ENCODE measurements at places on chromosomes 1 and 21. TPM values are rescaled to one million over a fixed set of nuclear protein-coding genes. Genes with fewer than 3 reads are reported as not detected.
A peak's percentile ranks its signal among the peaks of the same experiment; 100 is the strongest.

RGSL1 gene
- total RNA-seq = not detected

SDC3 gene
- 41.7 TPM for total RNA-seq

GRCh38 chr1:21212126-21212525 is 35.4 kb upstream of the EIF4G3 start:
- DNase-seq = no peak

DNA sequence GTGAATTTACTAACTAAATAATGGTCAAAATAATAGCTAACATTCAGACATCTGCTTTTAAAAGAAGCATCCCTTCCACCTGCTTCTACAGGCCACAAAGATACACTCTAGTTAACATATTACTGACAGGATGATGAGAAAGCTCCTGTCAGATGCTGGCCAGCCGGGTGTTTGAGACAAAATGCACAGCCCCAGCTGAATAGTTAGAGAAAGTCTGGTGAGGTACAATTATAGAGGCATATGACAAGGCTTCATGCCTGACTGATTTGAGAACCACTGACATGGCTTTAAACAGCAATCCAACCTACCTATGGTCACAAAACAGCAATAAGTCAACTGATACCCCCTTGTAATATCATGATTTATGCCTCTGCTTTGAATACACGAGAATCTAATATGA is 137.0 kb downstream of the DENND1B start:
- DNase-seq = peak; percentile 49

GRCh38 chr1:19462781-19463503 is 22.4 kb downstream of the CAPZB start:
- no peak for DNase-seq

CAMK2N1 gene
- 120 TPM for total RNA-seq

OVAAL gene
- total RNA-seq = not detected

All from glutamatergic neuron (in vitro differentiated cells).